T47D (cell line): ENCODE measurements at places on chromosomes 1 and 21.

DNA sequence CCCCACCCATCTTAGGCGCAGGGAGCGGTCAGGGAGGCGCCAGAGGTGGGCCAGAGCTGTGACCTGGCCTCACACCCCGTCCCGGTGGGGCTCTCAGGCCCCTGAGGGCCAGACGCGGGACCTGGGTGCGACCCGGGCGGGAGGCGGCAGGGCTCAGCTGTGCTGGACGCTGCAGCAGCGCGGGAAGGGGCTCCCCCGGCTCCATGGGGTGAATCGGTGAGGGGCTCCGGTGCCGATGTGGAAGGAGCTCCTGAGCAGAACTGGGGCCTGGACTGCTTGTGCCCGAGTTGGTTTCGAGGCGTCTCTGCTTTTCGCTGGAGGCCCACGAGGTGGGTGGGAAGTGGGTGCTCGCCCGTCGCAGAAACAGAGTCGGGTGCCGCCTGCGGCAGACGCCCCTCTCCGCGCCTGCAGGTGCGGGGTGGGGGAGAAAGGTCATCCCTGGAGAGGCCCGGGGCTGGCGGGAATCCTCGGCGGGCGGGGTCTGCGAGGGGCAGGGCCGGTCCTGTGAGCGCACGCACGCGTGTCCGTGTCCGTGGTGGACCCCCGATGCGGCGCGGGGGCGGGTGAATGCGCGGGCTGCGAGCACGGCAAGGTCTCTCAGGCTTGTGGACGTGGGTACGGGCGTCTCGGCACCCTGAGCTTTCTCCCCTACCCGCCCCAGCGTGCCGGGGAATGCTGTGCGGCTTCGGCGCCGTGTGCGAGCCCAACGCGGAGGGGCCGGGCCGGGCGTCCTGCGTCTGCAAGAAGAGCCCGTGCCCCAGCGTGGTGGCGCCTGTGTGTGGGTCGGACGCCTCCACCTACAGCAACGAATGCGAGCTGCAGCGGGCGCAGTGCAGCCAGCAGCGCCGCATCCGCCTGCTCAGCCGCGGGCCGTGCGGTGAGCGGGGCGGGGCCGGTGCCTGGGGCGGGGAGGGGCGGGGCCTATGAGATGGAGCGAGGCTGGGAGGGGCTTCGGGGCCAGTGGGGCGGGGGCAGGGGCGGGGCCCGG is 20.4 kb downstream of the AGRN start:
- peak; percentile 95 for DNase-seq

GRCh38 chr1:86971778-86972177 is 57.3 kb downstream of the HS2ST1 start:
- DNase-seq = no peak

DNA sequence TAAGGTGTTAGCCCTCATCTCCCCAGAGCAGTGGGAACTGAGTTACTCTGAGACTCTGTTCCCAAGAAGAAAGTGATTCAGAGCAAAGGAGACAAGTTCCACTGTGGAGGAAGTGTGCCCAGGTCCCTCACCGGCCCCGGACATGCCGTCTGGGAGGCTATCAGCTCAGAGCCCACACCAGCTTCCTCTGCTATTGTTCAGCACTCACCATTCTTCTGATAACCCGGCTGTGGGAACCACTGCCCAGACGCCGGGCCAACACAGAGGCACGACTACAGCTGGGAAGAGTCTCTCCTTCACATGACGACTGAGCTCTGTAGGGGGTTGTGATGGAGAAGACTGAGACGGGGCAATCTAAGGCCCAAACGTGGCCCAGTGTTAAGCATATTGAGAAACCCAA is 34.2 kb upstream of the GJA5 start:
- DNase-seq = no peak

DNA sequence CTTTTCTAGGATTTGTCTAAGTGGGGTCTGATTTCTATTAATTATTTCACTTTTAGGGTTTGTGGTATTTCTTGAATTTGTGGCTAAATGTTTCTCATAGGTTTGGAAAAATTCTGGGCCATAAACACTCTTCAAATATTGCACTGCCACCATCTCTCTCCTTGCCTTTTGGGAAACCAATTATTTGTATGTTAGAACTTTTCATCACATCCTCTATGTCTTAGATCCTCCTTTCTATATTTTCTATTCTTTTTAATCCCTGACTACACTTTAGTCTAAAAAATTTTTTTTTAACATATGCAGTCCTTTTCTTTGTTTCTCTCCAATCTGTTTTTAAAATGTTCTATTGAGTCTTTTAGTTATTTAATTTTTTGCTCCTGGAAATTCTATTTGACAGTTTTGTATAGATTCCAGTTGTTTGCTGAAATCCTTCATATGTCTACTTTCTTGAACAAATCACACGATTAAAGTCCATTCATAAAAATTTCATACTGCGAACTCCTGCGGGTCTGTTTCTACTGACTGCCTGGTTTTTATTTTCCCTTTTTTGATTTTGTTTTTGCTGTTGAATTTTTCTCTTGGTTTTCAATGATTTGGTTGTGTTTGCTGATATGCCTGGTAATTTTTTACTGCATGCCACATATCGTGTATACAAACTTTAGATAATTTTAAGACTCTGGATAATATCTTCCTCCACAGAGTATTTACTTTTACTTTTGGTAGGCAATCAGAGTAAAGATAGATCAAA is 143.1 kb downstream of the COQ8A start:
- DNase-seq = no peak

GRCh38 chr21:21412096-21412495 is 413.9 kb downstream of the NCAM2 start:
- no peak for DNase-seq

DNA sequence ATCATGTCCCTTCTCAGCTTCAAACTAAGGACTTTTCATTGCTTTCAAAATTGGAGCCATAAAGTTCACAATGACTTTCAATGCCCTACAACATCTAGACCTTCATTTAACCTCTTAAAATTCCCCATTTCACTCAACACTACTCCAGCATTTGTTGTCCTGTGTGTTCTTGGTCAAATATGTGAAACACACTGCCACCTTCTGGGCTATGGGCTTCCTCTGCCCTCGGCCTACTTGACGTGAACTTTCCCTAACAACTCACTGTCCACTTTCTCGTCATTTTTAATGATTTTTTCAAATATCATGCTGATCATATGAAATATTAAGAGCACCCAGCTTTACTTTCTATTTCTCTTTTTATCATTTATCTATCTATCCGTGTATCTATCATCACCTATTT is 2018.4 kb downstream of the NCAM2 start:
- DNase-seq = peak; percentile 55

GRCh38 chr1:214515544-214516433 is 35.6 kb downstream of the PTPN14 start:
- no peak for DNase-seq

DNA sequence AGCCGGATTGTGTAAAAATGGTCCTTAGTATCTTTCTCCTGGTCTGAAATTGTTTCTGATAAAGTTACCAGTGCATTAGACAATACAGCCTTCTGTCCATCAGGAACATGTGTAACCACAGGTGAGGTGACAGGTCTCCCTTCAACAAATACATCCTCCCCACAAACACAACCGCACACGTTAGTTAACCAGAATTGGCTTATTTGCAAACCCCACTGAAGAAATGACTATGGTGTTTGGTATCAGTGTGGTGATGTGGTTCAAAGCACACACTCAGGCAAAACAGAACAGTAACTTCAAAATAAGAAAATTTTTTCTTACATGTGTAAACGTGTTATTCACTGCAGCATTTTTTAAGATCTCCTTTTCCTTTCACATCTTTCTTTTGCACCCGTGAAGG is 517.2 kb upstream of the NR5A2 start:
- no peak for DNase-seq

- DNase-seq = peak; percentile 67
Observed at GRCh38 chr1:8858888-8859706, 19.4 kb downstream of the ENO1 start.

GRCh38 chr1:12161662-12162458 is 4.9 kb upstream of the TNFRSF1B start:
- no peak for DNase-seq

DNA sequence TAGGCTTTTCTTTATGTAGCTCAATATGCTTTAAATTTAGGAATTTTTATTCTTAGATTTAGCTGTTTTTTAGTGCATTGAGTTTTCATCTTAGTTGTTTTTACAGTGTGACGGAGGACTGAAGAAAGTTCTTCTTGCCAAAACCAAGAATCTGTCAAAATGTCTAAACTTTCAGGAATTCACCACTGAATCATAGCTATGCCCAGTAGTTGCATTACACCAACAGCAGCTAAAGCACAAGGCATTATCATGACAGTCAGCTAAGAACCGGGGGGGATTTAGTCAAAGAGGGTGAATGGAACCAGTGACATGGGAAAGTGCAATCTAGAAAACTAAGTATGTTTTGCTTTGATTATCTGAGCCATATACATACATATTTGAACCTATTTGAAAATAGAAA is 6.5 kb upstream of the C1orf146 start:
- DNase-seq = no peak

GRCh38 chr1:160374306-160375110 is 7.6 kb downstream of the NHLH1 start:
- DNase-seq = no peak

- no peak for DNase-seq
Observed at GRCh38 chr1:118960026-118960561, 28.0 kb downstream of the TBX15 start.

- DNase-seq = no peak
Observed at GRCh38 chr1:20381045-20381641, 90.5 kb downstream of the VWA5B1 start.

- DNase-seq = no peak
Observed at GRCh38 chr1:117611894-117612483, 6.1 kb downstream of the TENT5C start.

DNA sequence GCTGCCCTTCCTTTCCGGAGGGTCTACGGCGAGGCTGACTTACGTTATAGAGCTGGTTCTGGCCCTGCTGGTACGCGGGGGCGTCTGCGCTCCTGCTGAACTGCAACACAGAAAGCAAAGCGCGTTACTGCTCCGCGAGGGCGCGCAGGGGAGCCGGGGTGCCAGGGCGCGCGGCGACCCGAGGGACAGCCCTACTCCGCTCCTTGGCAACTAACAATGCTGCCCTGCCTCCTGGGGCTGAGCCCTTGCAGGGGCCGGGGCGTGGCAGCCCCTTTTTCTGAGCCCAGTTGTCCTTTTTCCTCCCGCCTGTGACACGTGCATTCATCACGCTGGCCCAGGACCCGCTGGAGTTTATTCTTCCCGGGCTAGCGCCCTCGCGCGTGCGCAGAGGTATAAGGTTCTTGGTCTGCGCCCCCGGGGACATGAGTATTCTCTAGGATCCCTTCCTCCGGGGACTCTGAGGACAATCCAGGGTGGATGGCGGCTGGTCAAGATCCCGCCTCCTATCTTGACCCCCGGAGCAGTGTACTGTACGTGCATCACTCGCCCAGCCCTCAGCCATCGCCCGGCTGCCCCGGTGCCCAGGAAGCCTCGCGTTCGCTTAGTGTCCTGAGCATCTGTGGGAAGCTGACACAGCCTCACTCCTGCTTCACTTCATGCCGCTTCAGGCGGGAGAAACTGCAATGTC is 78.9 kb downstream of the CD247 start:
- no peak for DNase-seq

- no peak for DNase-seq
Observed at GRCh38 chr21:28899220-28899619, 93.5 kb downstream of the LTN1 start.

GRCh38 chr21:32645261-32646182 is 33.3 kb upstream of the CFAP298 start:
- no peak for DNase-seq

DNA sequence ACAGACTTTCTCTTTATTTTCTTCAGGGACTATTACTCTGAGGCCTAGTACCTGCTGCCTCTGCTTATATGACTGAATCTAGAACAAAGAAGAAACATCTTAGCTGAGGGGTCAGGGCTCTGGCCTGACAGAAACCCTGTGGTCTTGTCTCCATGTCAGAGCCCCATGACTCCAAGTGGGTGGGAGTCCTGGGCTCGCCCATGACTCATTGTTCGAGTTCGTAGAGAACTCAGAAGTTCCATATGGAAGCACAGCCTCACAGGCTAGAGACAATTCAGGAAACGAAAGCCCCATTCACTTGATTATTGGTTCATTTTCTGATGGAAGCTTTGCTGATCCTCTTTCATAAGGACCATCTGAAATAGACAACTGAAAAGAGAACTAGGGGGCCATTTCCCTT is 73.2 kb downstream of the CD58 start:
- no peak for DNase-seq

DNA sequence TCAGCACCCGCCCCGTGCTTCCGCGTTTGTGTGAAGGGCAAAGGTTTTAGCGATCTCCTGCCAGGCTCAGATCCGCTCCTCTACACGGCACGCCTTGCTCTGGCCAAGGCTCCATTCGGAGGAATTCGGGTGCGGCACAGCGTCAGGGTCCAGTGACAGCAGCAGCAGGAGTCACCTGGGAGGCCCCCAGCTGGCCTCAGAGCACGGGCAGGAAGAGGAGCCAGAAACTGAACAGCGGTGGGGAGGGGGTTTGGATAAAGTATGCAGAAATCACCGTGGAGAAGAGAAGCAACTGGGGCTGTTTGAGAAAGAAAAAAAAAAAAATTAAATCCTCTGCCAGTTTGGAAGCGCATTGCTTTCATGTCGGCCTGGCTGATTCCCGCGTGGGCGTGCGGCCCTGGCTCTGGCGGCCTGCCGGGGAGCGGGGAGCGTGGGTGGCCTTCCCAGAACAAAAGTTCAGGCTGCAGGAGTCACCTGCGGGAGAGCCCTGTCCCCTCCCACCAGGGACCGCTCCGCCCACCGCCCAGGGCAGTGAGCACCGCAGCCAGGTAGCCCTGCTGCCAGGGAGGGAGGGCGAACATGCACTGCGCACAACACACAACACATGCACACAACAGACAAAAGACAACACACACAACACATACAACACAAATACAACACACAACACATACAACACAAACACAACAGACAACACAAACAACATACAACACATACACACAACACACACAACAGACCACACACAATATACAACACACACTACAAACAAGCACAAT is 107.6 kb downstream of the ETS2 start:
- DNase-seq = peak; percentile 82

GRCh38 chr1:84141182-84142003 is 2.7 kb upstream of the PRKACB start:
- peak; percentile 23 for DNase-seq

DNA sequence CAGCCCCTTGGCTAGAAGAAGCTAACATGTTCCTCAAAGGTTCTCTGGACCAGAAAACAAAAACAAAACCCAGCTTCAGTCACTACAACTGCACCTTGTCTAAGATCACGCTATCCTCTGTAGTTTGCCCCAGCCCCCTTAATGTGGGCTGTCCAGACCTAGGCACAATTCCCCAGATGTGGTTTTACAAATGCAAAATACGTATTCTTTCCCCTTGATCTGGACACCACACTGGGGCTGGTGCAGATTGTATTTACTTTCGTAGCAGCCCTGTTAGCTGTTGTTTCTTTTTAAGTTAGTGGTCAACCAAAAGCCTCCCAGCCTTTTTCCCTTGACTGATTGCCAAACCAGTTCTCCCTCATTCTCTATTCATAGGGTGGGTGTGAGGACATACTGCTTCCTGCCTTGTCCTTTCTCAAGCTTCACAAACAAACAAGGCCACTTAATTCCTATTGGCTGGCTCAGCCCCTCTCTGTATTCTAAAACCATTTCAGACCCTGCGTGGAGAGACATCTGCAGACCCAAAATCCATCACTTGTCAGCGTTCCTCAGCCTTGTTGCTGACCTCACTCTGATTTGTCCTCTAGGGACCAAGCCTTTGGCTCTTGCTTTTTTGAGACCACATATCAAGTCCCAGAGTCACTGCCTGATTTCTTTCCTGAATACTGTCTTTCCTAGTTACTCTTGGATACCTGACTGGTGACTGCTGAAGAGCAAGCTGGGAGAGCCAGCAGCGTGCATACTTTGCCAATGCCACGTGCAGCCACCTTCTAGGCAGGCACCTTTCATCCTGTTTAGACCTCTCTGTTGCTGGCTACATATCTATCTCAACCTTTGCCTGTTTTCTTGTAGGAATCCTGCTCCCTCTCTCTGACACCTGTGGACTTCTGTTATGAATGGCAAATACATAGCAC is 96.4 kb upstream of the RAB3GAP2 start:
- no peak for DNase-seq
